ENCODE measurements at places on chromosomes 2 and 18. TPM values are rescaled to one million over a fixed set of nuclear protein-coding genes. Genes with fewer than 3 reads are reported as not detected.

DNA sequence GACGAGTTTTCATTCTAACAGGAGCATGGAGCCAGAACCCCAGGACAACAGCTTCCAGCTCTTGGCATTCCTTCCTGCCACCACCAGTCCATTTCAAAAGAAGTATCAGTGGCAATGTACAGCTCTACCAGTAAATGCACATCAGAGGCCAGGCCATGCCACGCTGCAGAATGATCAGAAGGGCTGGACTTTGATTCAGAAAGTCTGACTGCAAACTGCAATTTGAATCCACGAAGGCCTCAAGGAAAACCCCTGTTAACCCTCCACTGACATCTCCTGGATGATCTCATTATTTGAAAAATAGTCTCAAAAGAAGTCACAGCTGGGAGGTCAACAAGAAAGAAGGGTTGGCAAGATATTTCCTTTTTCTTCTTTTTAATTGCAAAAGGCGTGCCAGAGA lies 119.2 kb downstream of the MYO5B start:
- H3K27me3 ChIP-seq, result no peaks in the 10 kb centered on the region
- H3K27ac ChIP-seq, result no peak overlapping the region
- no peak overlapping the region for H3K4me3 ChIP-seq
- no peak for DNase-seq

- no peaks in the 10 kb centered on the region for H3K36me3 ChIP-seq
- H3K27ac ChIP-seq, result no peak overlapping the region
- H3K27me3 ChIP-seq, result no peaks in the 10 kb centered on the region
- no peak overlapping the region for H3K4me3 ChIP-seq
Measured at GRCh38 chr18:28767727-28768211, 590.8 kb upstream of the CDH2 start.

The LCT gene
- total RNA-seq, result 0.10 TPM

DNA sequence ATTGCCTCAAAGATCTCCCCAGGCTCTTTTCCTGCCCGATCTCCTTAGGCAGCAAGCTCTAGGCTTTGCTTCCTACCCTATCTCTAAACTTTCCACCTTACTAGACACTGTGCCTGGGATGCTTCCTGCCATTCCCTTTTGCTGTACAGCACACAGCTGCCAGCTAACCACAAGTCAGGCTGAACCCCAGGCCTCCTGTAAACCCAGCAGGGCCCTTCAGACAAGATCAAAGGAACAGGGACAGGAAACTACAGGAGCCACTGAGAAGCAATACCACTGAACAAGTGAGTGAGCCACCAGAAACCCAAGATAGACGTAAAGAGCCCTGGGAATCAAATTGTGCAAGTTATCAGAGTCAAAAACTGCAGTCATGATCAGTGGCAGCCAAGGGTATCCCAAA lies 180.7 kb downstream of the SUCLG1 start:
- H3K36me3 ChIP-seq, result no peaks in the 10 kb centered on the region
- H3K4me1 ChIP-seq, result no peaks in the 10 kb centered on the region
- peaks cover 3% of the 10 kb centered on the region for H3K27me3 ChIP-seq
- H3K27ac ChIP-seq, result no peak overlapping the region

- no peak for DNase-seq
- H3K36me3 ChIP-seq, result no peaks in the 10 kb centered on the region
- H3K4me3 ChIP-seq, result no peak overlapping the region
- no peak overlapping the region for H3K27ac ChIP-seq
- no peaks in the 10 kb centered on the region for H3K27me3 ChIP-seq
- no peaks in the 10 kb centered on the region for H3K4me1 ChIP-seq
Measured at GRCh38 chr18:69649684-69650083, 249.0 kb downstream of the DOK6 start.

DNA sequence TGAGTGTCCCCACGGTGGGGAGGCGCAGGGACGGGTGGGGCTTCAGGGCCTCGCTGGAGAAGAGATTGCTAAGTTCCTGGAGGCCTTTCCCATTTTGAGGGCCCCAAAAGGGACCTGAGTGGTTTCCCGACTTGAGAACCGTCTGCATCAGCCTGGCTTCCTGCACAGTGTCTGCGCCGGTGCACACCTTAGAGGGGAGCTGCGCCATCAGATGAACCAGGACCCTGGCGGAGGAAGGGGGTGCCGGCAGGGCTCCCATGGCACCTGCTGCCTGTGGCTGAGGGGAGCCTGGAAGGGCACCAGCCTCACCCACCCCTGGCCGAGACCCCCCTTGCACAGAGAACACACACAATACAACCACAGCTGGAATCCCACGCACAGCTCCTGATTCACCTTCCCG lies 465.1 kb upstream of the MYT1L start:
- H3K4me1 ChIP-seq, result no peaks in the 10 kb centered on the region
- no peaks in the 10 kb centered on the region for H3K27me3 ChIP-seq
- H3K36me3 ChIP-seq, result no peaks in the 10 kb centered on the region
- no peak overlapping the region for H3K4me3 ChIP-seq
- H3K27ac ChIP-seq, result no peak overlapping the region

The ANKRD36 gene
- total RNA-seq, result 76.6 TPM

DNA sequence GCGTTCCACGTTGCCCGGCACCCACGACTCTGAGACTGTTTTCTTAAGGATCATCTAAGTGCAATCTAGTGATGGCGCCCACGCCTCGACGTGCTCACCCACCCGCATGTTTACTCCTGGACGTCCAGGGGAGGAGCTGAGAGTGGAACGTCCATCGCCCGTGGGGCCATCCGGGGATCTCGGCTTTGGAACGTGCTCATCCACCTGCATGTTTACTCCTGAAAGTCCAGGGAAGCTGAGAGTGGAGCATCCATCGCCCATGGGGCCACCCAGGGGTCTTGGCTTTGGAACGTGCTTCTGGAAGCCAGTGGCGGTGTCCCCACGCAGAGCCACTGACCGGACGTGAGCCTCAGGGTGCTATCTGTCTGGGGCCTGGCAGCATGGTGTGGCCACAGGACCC lies 45.6 kb upstream of the SALL3 start:
- H3K27me3 ChIP-seq, result no peaks in the 10 kb centered on the region
- DNase-seq, result no peak
- no peak overlapping the region for H3K27ac ChIP-seq
- no peaks in the 10 kb centered on the region for H3K4me1 ChIP-seq
- H3K4me3 ChIP-seq, result no peak overlapping the region

Data from B cell (primary cell).